COLO829 (cell line): ENCODE measurements at places on chromosomes 1 and 21.

DNA sequence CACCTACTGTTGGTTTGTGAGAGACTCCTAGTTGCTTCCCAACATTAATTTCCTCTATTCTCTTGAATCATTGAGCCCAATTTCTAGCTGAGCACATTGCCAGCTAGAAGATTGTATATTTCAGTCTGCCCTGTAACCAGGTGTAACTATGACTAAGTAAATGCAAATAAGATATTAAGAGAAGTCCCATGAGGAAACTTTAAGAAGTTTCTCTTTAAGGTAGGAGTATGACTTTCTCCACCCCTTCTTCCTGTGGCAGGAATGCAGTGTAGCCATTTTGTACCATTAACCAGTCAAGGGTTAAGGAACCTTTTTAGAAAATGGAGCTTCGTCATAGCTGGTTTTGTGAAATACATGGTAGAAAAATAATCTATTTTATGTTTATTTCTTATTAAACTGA is 534.2 kb upstream of the RGS18 start:
- no peak for DNase-seq

DNA sequence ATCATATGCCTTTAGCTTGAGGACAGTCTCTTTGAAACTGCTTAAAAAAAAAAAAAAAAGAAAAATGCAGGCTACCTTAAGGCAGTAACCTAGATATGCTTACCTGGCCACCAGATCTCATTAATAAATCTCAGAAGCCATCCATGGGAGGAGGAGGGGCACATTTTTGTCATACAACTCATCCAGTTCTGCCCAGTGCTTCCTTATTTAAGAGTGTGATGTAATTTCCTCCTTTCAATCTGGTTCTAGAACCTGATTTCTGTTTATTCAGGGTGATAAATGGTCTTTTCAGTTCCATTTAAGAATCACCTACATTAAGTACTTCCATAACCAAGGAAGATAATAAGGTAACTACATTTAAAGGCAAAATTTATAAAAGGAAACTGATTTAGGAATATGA is 6.1 kb downstream of the ERRFI1 start:
- DNase-seq, result no peak

GRCh38 chr1:38061290-38061689 is 14.7 kb upstream of the POU3F1 start:
- DNase-seq, result no peak

- no peak for DNase-seq
Measured at GRCh38 chr1:36942148-36942547, 92.2 kb downstream of the GRIK3 start.
